Central memory CD8-positive, alpha-beta T cell (primary cell): ENCODE measurements at places on chromosomes 16 and 17.

DNA sequence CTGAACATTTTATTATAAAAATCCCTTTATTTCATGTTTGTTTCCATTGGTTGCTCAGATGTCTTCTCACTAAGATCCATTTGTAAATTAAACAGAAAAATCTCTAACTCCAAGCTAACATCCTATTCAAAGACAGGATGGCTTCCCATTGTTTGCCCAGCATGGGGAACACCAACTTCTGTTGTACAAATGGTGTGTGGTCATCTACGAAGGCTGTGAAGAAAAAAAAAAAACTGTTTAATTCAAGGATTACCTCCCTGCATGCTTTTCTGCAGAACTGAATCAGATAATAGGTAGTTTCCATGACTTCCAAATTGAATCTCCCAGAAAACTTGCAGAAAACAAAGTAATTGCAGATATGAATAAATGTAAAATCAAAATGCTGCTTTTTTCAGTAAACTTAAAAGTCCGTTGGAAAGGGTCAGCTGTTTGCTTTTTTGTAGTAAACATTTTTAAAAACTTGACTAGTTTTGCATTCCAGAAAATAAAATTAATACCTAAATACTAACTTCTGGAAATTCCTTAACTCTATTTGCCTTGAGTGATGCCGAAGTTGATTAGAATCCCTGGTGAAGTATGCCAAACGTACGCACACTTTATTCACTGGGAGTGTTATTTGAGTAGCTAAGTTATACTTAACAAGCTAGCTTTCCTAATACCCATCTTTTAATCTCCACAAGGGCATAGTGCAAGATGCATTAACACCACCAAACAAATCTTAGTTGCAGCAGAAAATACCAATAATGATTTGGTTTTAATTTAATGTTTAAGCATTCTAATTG is 7.7 kb downstream of the SALL1 start:
- H3K36me3 ChIP-seq: no peaks in the 10 kb centered on the region
- H3K27ac ChIP-seq: no peak overlapping the region
- no peak for DNase-seq

GRCh38 chr17:45335721-45336120 is 18.9 kb upstream of the MAP3K14 start:
- H3K27ac ChIP-seq: no peak overlapping the region
- H3K36me3 ChIP-seq: no peaks in the 10 kb centered on the region
- H3K4me3 ChIP-seq: no peak overlapping the region
- no peaks in the 10 kb centered on the region for H3K27me3 ChIP-seq
- DNase-seq: no peak
- no peaks in the 10 kb centered on the region for H3K4me1 ChIP-seq

DNA sequence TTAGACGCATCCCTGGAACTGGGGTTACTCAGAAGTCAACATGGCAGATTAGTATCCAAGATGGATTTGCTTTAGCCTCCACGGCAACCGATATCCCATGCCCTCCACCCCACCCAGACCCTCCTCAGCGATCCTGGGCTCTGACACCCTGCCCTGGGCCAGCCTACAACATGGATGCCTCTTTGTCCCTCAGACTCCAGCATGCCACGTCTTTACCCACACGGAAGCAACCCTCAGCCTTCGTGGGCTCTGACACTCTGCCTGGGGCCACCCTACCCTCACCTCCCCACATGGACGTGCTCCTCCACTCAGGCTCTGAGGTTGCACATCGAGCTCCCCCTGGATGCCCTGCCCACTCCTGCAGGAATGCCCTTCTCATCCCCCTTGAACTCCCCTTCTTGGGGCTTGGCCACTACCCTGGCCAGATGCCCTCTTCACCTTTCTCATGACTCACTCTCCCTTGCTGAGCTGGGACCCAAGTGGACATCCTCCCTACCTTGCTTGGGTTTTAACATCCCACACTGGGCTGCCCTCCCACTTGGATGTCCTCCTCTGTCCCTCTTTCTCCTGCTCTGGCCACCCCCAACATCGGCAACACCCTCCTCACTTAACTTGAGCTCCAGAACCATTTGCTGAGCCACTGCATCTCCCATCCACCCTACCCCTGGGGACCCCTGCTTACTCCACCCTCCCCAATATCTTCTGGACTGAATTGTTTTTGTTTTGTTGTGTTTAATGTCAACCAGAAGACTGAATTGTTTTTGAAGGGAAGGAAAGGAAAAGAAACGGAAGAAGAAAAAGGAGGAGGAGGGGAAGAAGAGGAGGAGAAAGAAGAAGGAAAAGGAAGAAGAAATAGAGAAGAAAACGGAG is 18.3 kb upstream of the TMEM92 start:
- no peaks in the 10 kb centered on the region for H3K36me3 ChIP-seq
- H3K4me3 ChIP-seq: no peak overlapping the region
- H3K27ac ChIP-seq: no peak overlapping the region
- no peaks in the 10 kb centered on the region for H3K4me1 ChIP-seq
- H3K27me3 ChIP-seq: peaks cover 24% of the 10 kb centered on the region
- DNase-seq: no peak

DNA sequence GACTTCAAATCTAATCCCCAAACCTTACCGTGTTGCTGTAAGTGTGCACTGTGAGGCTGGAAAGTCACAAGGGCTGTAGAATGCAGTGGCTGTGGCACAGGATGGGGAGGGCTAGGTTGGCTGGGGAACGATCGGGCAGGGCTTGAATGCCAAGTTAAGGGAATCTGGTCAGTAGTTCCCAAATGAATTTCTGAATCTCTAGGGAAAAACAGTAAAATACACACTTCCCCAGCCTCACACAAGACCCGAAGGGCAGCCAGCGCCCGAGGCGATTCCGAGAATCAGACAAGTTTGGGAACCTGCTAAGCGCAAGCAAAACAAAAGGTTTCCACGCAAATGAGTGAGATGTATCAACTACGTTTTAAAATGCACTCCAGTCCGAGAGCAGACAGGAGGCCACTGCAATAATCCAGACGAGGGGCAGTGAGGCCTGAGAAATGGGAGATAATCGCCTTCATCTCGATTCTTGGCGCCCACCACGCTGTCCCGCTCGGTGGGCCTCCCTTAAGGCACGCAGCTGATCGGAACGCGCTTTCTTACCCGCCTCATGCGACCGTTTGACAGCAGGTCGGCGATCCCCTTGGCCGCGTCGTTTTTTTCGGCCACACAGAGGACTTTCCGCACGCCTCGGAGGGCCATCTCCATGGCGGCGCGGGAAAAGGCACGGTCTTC is 599 bp downstream of the TOP3A start:
- peak overlapping the region; percentile 88 for H3K27ac ChIP-seq
- peaks cover 60% of the 10 kb centered on the region for H3K4me1 ChIP-seq
- DNase-seq: no peak
- peak overlapping the region; percentile 82 for H3K4me3 ChIP-seq
- peaks cover 30% of the 10 kb centered on the region for H3K36me3 ChIP-seq

DNA sequence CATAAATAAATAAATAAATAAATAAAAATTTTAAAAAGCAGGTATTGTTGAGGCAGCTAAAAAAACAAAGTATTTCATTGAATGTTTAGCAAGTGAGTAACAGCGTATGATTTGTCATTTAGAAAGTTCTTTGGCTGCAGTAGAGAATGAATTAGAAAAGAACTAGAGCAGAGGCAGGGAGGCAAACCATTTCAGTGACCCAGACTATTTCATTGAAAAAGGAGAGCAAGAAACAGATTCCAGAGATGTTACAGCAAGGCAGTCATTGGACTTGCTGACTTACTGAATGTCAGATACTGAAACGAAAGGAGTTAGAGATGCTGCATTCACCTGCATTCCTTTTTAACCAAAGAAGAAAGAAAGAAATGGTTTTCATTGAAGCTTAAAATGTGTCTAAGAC is 105.5 kb upstream of the HLF start:
- H3K27me3 ChIP-seq: no peaks in the 10 kb centered on the region
- peaks cover 5% of the 10 kb centered on the region for H3K4me1 ChIP-seq
- peaks cover 2% of the 10 kb centered on the region for H3K36me3 ChIP-seq
- no peak for DNase-seq
- no peak overlapping the region for H3K27ac ChIP-seq
- H3K4me3 ChIP-seq: no peak overlapping the region

- H3K4me1 ChIP-seq: peaks cover 6% of the 10 kb centered on the region
- no peak overlapping the region for H3K27ac ChIP-seq
- H3K27me3 ChIP-seq: peaks cover 90% of the 10 kb centered on the region
- DNase-seq: no peak
These were observed 8.7 kb upstream of the ARHGAP23 start for GRCh38 chr17:38419508-38419981.

GRCh38 chr17:65417406-65418221 is 143.8 kb downstream of the AXIN2 start:
- peaks cover 2% of the 10 kb centered on the region for H3K36me3 ChIP-seq
- H3K4me3 ChIP-seq: no peak overlapping the region
- peaks cover 38% of the 10 kb centered on the region for H3K27me3 ChIP-seq
- no peak overlapping the region for H3K27ac ChIP-seq
- no peaks in the 10 kb centered on the region for H3K4me1 ChIP-seq

DNA sequence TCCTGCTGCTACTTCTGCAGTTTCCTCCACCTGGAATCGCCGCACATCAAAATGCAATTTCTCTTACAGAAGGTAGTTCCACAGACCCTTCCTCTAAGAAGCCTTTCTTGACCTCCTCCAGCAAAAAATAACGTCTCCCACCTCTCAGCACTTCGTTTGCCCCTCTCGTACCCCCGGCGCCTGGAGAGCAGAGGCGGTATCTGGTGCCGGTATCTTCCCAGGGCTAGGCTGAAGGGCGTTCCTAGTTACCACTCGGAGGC is 482 bp downstream of the DCTPP1 start:
- H3K36me3 ChIP-seq: peaks cover 10% of the 10 kb centered on the region
- no peak overlapping the region for H3K27ac ChIP-seq
- no peak for DNase-seq
- peaks cover 5% of the 10 kb centered on the region for H3K4me1 ChIP-seq

GRCh38 chr17:5286846-5287245 is 4.8 kb downstream of the RABEP1 start:
- H3K4me3 ChIP-seq: peak overlapping the region; percentile 0
- H3K27me3 ChIP-seq: no peaks in the 10 kb centered on the region
- H3K4me1 ChIP-seq: peaks cover 57% of the 10 kb centered on the region
- peaks cover 23% of the 10 kb centered on the region for H3K36me3 ChIP-seq

GRCh38 chr16:88941913-88942909 is 34.8 kb downstream of the CBFA2T3 start:
- peak; percentile 43 for DNase-seq
- no peaks in the 10 kb centered on the region for H3K4me1 ChIP-seq
- no peak overlapping the region for H3K27ac ChIP-seq
- peak overlapping the region; percentile 49 for H3K4me3 ChIP-seq
- H3K36me3 ChIP-seq: no peaks in the 10 kb centered on the region
- peaks cover 54% of the 10 kb centered on the region for H3K27me3 ChIP-seq

- no peak overlapping the region for H3K27ac ChIP-seq
- H3K27me3 ChIP-seq: no peaks in the 10 kb centered on the region
- no peaks in the 10 kb centered on the region for H3K4me1 ChIP-seq
These were observed 13.4 kb upstream of the APRT start for GRCh38 chr16:88825146-88825545.

GRCh38 chr16:47160422-47160821 is 16.7 kb upstream of the NETO2 start:
- H3K36me3 ChIP-seq: peaks cover 6% of the 10 kb centered on the region
- H3K4me3 ChIP-seq: no peak overlapping the region
- H3K4me1 ChIP-seq: no peaks in the 10 kb centered on the region

GRCh38 chr17:52134641-52135040 is 23.9 kb downstream of the CA10 start:
- H3K27me3 ChIP-seq: no peaks in the 10 kb centered on the region
- H3K4me3 ChIP-seq: no peak overlapping the region
- no peak for DNase-seq
- no peaks in the 10 kb centered on the region for H3K4me1 ChIP-seq
- no peaks in the 10 kb centered on the region for H3K36me3 ChIP-seq

- H3K4me3 ChIP-seq: no peak overlapping the region
- H3K27me3 ChIP-seq: no peaks in the 10 kb centered on the region
- H3K27ac ChIP-seq: no peak overlapping the region
- no peak for DNase-seq
These were observed 3.0 kb upstream of the IL4R start for GRCh38 chr16:27310576-27311447.

DNA sequence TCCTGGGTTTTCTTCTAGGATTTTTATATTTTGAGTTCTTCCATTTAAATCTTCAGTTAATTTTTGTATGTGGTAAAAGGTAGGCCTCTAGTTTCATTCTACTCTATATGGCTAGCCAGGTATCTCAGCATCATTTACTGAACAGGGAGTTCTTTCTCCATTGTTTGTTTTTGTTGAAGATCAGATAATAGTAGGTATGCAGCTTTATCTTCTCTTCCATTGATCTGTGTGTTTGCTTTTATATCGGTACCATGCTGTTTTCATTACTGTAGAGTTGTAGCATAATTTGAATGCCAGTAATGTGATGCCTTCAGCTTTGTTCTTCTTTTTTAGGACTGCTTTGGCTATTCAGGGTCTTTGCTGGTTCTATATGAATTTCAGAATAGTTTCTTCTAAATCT is 77.3 kb downstream of the USP22 start:
- peaks cover 62% of the 10 kb centered on the region for H3K27me3 ChIP-seq
- no peaks in the 10 kb centered on the region for H3K4me1 ChIP-seq
- DNase-seq: no peak
- H3K4me3 ChIP-seq: no peak overlapping the region
- H3K36me3 ChIP-seq: no peaks in the 10 kb centered on the region

DNA sequence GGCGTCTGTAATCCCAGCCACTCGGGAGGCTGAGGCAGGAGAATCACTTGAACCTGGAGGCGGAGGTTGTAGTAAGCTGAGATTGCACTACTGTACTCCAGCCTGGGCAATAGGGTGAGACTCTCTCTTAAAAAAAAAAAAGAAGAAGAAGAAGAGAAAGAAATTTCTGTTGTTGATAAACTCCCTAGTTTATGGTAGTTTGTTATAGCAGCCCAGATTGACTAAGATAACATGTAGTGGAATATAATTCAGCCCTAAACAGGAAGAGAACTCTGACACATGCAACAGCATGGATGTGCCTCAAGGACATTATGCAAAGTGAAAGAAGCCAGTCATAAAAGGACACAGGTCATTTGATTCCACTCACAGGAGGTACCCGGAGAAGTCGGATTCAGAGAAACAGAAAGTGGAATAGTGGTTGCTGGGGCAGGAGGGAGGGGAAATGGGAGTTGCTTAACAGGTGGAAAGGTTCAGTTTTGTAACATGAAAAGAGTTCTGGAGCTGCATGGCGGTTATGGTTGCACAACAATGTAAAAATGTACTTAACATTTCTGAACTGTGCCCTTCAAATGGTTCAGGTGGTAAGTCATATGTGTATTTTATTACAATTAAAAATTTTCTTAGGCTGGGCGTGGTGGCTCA is 26.0 kb upstream of the PRM1 start:
- H3K27me3 ChIP-seq: no peaks in the 10 kb centered on the region
- no peak overlapping the region for H3K4me3 ChIP-seq
- H3K4me1 ChIP-seq: peaks cover 14% of the 10 kb centered on the region
- no peak overlapping the region for H3K27ac ChIP-seq

- DNase-seq: no peak
- H3K27me3 ChIP-seq: no peaks in the 10 kb centered on the region
- peak overlapping the region; percentile 15 for H3K27ac ChIP-seq
- H3K4me1 ChIP-seq: peaks cover 76% of the 10 kb centered on the region
- peaks cover 24% of the 10 kb centered on the region for H3K36me3 ChIP-seq
These were observed 3.8 kb downstream of the TNRC6C start for GRCh38 chr17:77962348-77962747.

- DNase-seq: no peak
- H3K36me3 ChIP-seq: no peaks in the 10 kb centered on the region
- no peaks in the 10 kb centered on the region for H3K27me3 ChIP-seq
- H3K4me3 ChIP-seq: no peak overlapping the region
- no peak overlapping the region for H3K27ac ChIP-seq
- H3K4me1 ChIP-seq: no peaks in the 10 kb centered on the region
These were observed 84.2 kb downstream of the WWOX start for GRCh38 chr16:78183437-78184237.
